ENCODE measurements at places on chromosomes 2 and 18. TPM values are rescaled to one million over a fixed set of nuclear protein-coding genes. Genes with fewer than 3 reads are reported as not detected.

DNA sequence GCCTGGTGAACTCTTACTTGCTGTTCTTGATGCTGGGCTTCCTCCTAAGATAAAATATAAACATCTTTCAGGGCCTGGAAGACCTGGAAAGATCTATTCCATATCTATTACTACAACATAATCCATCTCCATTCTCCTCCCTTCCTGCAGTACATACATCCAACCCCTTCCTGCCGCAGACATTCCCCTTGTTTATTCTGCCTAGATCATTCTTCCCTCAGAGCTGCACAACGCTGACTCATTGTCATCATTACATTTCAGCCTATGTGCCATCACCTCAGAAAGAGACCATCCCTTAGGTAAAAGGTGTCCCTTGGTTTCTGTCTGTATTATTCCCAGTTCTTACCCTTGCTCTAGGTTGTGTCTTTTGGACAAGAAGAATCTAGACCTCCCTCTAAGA lies 2.5 kb upstream of the CDH7 start:
- no peak for DNase-seq

Gene ST8SIA3
- 8.9 TPM for total RNA-seq

DNA sequence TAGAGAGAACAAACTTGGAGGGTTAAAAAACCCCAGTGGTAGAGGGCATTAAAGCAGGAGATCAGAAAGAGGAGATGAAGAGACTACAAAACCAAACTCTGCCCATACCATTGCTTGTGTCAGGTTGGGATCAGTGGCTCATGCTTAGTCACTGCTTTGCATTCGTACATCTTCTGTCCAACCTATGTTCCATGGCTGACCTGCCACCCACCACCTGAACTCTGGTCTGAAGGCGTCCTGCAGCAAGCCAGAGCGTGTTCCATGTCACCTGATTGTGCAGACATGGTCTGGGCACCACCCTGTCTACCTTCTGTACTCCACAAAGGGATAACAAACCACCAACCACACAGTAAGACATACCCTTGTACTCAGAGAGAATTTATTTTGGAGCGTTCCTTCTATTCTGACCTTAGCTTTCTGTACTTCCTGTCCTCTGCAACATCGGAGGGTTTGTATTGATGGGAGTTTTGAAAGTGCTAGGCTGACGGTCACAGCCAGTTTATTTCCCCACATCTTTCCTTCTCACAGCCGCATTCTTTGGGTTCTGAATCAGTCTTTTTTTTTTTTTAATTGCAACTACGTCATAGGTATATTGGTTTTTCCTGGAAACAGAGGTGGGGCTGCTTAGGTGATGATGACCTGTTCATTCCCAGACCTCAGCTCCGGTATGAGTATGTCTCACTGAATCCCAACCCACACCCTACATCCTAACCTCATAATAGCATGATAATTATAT lies 88.3 kb downstream of the SOWAHC start:
- DNase-seq = no peak

DNA sequence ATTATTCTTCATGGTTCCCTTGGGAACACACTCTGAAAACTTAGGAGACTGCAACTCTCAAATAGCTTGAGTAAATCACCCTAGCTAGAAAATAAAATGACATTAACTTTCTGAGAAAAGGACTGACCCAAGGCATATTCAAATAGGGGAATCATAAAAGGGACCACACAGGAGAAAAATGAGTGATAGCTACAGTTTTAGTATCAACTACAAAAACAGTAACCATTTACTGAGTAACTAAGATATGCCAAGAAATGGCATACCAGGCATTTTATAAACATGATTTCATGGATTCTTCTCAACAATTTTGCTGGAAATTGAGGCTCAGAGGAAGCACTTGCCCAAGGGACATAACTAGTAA lies 84.5 kb downstream of the AFF3 start:
- DNase-seq = no peak

Gene IL1RL2
- total RNA-seq = not detected

- no peak for DNase-seq
Measured at GRCh38 chr2:86518481-86518880, 44.8 kb downstream of the CHMP3 start.

DNA sequence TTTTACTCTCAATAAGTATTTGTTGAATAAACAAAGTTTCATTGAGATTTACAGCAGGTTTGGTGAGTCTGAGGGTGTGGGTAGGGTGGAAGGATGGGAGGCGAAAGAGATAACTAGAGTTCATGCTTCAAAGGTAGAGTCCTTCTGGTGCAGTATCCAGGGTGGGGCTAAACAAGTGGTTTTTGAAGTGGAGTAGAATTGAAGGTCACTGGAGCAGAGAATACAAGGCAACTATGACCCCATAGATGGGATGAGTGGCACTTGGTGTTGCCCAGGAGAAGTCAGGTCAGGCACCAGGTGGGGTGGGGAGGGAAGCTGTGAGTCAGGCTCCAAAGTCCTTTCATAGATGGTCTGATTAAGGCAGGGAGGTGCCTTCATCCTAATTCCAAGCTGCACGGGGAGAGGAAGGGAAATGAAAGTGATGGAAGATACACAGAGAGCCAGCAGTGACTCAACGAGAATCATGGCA lies 6.6 kb upstream of the CAB39 start:
- no peak for DNase-seq

Gene GDF7
- 0.17 TPM for total RNA-seq

DNA sequence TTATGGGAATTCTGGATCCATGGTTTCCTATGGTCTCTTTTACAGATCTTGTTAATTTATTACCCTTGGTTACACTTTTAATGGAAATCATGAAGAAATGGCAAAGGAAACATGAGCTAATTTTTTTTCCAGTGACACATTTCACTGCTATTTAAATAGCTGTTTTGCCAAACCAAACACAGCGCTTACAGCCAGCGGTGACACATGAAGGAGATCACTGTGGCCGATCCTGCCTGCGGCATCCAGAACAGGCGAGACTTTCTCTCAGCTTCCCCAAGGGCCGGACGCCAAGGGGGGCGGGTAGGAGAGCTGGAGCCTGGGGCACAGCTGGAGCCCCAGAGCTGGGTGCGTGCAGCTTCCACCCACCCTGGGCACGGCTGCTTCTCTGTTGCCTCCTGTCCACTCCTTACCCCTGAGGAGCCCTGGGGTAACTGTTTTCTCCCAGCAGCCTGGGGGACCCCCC lies 81.4 kb upstream of the PKDCC start:
- no peak for DNase-seq

Gene SERPINB10
- total RNA-seq = not detected

Measured in progenitor cell of endocrine pancreas (in vitro differentiated cells).